ENCODE measurements at places on chromosomes 16 and 17.

- DNase-seq: peak; percentile 55
These were observed 586 bp downstream of the GLYR1 start for GRCh38 chr16:4846503-4846900.

DNA sequence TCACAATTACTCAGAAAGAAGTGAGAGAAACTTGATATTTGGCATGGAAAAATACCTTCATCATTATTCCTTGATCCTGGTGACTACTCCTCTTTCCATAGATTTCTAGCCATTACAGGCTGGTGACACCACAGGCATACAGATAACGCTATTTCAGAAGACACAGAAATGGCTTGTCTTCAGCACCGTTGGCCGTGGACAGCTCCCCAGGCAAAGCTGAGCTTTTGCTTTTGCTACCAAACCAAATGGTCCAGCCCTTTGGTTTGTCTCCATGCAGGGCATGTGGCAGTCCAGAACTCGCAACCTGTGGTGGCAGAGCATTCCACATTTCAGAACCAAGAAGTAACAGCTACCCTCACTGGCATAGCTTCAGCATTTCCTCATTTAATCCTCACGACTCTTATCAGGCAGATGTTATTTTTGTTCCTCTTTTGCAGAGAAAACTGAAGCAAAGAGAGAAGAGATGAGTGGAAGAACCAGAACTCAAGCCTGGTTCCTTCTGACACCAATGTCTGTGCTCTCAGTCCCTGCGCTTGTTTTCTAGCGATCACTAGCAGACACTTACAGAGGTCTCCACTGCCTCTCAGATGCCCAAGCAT, 55.5 kb downstream of the HS3ST4 start:
- no peak for DNase-seq

GRCh38 chr17:26963163-26963503, 330.8 kb upstream of the WSB1 start:
- DNase-seq: no peak

DNA sequence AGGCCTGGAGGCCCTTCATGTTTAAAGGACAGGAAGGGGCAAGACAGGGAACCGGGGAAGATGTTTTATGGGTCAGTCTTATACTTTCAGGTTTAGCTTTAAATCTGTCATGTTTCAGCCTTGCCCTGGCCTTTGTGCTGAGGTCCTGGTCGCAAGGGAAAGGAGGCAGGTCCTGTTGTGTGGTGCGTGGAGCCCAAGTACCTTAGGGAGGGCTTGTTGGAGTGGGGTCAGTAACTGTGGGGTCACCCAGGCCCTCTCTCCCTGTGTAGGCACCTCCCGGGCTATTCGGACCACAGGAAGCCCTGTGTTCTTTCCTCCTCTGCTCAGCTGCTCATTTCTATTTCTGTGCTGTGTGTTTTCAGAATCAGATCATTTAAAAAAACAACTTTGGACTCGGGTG, 42.7 kb downstream of the MPRIP start:
- DNase-seq: no peak

GRCh38 chr16:79970551-79971236, 370.2 kb upstream of the MAF start:
- no peak for DNase-seq

GRCh38 chr17:1298606-1299005, 19.1 kb downstream of the TRARG1 start:
- peak; percentile 18 for DNase-seq

DNA sequence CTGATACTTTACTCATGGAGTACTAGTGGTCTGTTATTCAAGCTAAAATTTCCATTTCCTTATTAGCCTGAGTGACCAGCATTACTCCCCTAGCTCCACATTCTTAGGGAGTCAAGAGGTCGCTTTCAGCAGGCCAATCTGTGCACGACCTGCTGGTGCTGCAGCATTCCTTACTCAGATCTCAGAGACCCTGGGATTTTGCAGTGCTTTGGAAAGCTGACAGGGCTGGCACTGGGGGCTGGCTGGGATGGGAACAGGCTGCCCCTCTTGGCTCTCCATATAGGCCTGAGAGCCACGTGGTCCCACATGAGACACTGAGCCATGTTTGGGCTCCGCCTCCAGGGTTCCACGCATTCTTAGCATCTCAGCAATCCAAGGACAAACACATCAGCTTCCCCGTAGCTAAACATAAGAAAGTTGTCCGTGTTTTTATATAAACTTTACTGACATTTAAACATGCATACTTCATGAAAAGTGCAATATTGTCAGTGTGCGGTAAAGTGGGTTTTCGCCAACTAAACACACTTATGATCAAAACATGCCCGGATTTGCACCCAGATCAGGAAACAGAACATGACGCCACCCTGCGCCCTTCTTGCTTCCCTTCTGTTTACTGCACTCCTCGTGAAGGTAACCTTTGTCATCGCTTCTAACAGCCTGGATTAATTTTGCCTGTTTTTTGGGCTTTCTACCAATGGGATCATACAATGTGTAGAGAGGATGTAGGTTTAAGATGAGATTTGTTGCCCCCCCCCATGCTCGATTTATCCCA, 254.5 kb upstream of the CACNG5 start:
- DNase-seq: no peak

DNA sequence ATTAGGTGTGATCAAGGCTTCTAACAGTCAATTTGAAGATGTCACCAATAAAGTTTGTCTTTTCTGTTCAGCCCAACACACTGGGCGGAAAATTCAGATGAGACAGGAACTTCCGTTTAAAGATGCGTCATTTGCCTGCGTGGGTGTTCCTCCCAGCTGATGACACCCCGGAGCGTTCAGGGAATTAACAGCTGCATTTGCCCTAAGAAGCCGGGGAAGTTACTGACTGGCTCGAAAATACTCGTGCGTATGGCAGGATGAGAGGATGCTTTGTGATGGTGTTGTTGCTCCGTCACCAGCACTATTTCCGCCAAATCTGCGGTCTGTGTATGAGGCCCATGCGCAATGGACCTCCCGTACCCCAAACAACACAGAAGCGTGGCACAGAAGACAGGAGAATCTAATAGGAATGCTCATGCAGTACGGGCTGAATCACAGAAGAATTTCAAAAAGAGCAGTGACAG, 11.9 kb upstream of the PVALEF start:
- peak; percentile 22 for DNase-seq

GRCh38 chr17:33689725-33690124, 396.6 kb upstream of the ASIC2 start:
- DNase-seq: peak; percentile 4

- peak; percentile 84 for DNase-seq
These were observed 37.4 kb downstream of the CLEC16A start for GRCh38 chr16:10981697-10982216.

- DNase-seq: no peak
These were observed 8.0 kb downstream of the STAT5B start for GRCh38 chr17:42268236-42268635.

GRCh38 chr16:9275377-9275776, 183.9 kb downstream of the HAPSTR1 start:
- no peak for DNase-seq

All from NCI-H69 (cell line).